ENCODE measurements at places on chromosomes 12 and 14.

DNA sequence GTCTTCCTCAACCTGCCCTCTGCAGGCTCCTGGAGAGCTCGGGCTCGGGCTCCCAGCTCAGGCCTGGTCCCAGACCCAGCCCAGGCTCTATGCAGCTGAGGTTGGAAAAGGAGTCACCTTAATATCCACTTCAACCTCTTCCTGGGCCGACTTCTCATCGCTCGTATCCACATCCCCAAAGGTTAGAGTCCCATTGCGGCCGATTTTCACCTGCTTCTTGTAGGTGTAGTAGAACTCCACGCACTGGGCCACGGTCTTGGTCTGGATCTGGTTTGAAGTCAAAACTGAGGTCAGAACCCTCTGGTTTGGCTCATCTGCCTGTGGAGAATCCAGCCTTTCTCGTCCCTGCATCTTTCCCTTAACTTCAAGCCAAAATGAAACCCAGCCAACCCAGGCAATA lies 8.4 kb upstream of the PNMA1 start:
- DNase-seq, result no peak

- DNase-seq, result no peak
Observed at GRCh38 chr12:105721051-105721825, 390.7 kb downstream of the C12orf75 start.

GRCh38 chr12:128004383-128004938 lies 262.5 kb upstream of the TMEM132C start:
- DNase-seq, result no peak

DNA sequence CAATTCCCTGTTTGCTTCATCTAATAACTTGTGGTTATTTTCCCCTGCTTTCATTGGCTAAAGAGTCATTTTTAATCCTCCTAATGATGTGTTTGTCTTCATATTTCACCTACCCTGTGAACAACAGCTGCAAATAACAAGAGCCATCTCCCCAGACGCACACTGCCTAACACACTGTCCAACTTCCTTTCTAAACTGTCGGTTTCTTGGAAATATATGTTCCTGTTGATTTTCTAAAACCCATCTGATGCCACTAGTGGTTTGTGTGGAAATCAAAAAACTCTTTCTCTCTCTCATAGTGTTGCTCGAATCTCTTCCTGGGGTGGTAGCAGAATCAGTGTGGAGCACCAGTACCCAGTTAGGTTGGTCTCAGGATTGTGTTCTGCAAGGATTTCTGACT lies 226.9 kb downstream of the EPS8 start:
- DNase-seq, result peak; percentile 26

DNA sequence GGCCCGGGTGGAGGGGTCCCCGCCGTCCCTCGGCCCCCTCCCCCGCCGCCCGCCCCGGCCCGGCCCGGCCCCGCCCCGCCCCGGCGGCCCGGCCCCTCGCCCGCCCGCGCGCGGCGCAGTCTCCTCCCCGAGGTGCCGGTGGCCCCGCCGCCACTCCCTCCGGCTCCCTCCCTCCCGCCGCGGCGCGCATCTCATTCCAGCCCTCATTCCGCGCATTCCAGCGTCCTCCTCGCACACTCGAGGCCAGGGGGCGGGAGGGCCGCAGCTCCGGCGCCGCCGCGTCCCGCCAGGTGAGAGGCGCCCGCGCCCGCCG lies at the start of gene TEAD4:
Gene TEAD4 (plus strand): TSS at position 206 of the 313 bp plus-strand sequence.
- DNase-seq, result no peak

DNA sequence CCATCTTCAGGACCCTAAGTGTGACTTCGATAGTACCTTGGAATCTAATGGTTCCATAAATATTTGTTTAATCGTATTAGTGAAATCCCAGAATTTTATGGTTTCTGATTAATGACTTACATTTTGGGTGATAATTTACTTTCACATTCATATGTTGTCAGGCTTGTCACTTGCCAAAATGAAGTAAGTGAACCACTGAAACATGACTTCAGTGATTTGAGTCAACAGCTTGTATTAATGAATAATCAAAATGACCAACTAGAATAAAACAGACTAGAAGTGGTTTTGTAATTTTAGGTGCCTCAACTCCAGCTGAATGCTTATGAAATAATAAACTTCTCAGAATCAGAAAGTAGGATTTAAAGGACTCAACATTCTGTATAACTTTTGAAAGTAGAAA lies 517.1 kb downstream of the PRKD1 start:
- DNase-seq, result no peak

DNA sequence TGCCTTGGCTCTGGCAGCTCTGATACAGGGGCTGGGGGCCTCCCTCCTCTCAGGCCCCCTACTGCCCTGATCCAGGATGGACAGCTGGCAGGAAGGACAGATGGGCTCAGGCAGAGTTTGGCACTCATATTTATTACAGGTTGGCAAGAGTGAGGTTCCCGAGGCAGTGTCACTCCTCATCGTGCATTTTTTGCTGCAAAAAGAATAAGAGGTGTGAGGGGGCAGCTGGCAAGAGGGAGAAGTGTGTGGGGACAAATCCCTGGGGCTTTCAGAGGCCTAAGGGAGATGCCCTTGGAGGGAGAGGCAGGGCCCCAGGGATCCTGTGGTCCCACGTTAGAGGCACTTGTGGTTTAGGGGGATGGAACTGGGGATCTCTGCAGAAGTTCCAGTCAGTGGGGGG lies 5.0 kb downstream of the CMTM5 start:
- DNase-seq, result no peak

- no peak for DNase-seq
Observed at GRCh38 chr12:120468821-120469449, 613 bp downstream of the SRSF9 start.

- DNase-seq, result no peak
Observed at GRCh38 chr14:86999036-86999435, 993.9 kb downstream of the GALC start.

- DNase-seq, result no peak
Observed at GRCh38 chr12:130134563-130134915, 27.7 kb upstream of the FZD10 start.

DNA sequence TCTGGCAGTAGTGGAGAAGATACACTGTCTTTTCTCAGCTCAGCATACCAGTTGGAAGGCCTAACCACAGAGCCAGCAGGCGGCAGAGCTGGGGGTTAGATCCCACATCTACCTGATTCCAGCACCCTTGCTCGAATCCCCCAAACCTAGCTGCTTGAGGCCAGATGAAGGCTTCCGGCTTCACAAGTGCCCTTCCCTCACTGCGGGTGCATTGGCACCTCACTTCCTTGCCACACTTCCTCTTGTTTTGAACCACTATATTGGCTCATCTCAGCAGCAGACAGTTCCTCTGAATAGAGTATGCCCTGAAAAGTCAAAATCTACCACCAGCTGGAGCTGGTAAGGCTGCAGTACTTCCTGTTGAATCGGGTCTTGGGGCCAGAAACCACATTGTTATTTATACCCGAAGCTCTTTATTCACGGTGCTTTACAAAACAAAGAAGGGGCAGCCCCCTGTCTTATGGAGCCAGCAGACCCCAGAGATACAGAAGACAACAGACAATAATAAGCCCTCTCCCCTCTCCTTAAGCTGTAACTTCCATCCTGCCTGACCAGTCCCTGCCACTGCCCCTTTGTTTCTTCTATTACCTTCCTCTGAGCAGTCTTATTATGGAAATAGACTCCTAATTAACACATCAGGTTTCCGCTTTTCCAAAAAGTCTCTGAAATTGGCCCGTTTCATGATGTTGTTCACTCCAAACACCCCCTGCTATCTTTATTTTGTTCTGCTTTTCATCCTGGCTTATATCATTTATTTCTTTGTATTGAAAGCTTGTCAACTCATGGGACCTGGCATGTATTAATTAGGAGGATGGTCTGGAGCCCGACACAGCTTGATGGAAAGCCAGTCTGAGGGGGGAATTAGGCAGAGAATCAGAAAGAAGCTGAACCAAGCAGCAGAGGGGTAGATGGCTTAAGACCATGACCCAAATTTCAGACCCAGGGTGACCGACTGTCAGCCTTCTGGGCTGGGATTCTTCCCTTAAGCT lies 233.5 kb downstream of the EFCAB11 start:
- peak; percentile 99 for DNase-seq

DNA sequence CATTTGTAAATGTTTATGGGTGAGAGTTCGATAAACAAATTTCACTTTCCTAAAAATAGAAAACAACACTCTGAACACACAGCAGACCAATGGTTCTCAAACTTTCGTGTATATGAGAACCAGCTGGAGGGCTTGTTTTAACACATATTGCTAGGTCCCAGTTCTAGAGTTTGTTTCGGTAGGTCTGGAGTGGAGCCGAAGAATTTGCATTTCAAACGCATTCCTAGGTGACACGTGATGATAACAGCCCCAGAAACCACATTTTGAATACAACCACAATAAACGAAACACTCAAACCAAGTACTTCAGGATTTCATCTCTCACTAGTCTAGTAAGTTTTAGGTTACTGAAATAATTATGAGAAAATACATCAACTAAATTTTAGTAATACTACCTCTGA lies 17.1 kb downstream of the SEC23A start:
- no peak for DNase-seq

DNA sequence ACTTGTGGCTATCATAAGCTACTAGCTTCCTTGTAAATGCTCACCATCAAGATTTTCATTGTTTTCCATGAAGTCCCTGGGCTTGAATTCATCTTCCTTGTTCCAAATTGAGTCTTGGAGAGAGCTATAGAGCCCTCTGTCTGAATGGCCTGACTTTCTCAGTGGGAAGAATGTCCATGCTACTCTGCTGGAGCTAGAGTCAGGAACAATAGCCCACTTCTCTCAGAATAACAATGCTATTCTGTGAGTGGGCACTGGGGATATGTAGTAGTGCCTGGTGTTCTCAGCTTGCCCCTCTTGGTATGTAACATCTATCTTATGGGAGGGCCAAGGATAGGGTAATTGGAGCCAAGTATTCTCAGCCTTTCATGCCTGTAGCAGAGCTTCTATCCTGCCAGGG lies 127.6 kb upstream of the TRHDE start:
- DNase-seq, result no peak

GRCh38 chr12:113855998-113856397 lies 110.1 kb downstream of the RBM19 start:
- no peak for DNase-seq

DNA sequence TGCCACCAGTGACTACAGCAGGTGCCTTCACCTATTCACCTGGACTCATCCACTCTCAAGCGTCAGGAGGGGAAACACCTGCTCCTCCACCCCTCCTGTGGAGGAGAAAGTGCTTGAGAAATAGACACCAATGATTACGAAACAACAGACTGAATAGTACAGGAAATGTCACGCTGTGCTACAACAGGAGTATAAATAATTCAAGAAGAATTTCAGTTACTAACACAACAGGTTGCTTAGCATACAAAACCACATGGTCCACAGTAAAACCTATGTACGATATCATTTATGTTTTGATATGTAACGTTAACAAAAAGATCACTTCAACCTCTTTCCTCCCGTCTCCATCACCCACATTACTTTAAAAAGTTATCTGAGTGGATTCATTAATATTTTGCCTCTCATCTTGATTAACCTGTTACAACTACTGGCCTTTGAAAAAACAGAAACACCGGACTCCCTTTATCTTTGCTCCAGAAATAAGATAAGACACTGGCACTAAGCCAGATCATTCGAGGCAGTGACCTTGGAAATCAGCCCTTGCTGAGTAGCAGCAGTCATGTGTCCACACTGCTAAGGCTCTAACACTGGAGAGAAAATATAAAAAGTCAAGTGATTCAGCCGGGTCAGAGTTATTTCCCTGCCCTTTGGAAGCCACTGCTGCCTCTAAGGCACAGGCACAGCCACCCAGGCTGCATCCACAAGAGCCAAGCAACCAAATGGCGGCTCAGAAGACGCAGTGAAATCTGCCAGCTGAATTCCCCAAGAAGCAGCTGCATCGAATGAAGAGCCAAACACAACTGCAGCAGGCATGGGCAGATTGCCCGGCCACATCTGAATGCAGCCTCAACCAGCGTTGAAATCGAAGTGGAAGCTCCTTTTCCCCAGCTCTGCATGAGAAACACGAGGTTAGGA lies 40.9 kb downstream of the NT5DC3 start:
- peak; percentile 88 for DNase-seq

DNA sequence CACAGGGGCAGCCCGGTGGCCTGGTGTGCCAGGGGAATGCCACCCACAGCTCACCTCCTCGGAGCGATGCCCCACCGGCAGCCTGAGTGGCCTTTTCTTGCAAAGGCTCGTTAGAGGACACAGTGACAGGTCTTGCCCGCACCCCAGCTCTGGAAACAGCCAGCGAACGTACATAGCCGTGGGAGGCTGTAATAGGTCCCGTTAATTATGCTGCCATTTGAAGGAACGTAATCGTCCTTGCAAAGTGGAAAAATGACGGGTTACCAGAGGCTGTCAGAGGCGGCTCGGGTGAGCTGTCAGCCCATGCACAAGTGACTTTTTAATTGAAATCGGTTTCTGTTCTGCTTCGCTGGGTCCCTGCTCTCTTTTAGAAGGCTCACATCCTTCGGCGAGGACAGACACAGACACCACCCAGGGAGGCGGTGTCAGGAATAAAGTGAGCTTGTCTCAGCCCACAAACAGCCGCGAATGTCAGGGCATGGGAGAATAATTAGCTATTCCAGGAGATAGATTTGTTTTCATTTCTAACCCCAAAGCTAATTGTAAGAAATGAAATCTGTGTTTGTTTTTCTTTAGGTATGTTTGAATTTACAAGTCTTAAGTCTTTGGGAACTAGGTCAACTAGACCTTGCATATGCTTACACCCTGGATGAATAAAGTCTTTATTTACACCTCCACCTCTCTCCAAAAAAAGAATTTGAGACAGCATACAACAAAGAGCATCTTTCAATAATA lies 77.2 kb upstream of the RFLNA start:
- no peak for DNase-seq

DNA sequence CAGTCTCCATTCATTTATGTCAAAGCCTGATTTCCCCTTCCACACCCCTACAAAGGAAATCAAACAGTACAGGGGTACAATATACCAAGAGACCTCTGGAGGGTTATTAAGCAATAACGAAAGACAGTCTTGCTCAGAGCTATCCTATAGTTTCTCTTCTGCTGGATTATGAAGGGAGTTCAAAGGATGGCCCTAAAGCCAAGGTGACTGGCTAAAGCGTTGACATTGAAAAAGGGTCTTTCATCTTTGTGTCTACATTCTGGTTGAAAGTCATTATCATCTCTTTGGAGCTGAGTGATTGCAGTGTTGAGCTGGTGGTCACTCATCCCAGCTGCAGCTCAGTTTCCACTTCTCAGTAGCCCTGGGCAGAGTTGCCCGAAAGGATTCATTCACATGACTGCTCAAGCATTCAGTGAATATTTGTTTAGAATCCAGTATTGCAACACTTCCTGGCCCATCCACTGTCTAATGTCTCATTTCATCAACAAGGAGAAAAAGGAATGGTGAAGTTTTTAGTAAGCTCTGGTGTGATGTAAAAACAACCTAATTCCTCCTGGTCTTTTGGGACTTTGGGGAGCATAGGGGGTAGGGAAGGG lies 19.2 kb upstream of the TBX5 start:
- DNase-seq, result no peak
